ENCODE measurements at places on chromosomes 6 and 20. TPM values are rescaled to one million over a fixed set of nuclear protein-coding genes. Genes with fewer than 3 reads are reported as not detected.

DNA sequence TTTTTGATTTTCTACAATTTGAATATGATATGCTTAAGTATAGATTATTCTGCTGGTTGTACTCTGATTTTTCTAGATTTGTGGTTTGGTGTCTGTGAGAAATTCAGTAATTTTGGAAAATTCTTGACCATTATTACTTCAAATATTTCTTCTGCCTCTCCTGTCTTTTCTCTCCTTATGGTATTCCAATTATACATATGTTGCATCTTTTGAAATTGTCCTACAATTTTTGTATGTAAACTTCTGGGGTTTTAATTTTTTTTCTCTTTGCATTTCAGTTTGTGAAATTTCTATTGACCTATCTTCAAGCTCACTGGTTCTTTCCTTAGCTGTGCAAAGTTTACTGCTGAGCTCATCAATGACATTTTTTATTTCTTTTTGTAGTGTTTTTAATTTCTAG is 534.4 kb upstream of the SLC35B3 start:
- H3K4me3 ChIP-seq = no peak overlapping the region
- H3K36me3 ChIP-seq = no peaks in the 10 kb centered on the region
- H3K27me3 ChIP-seq = peaks cover 2% of the 10 kb centered on the region
- no peaks in the 10 kb centered on the region for H3K4me1 ChIP-seq
- H3K27ac ChIP-seq = no peak overlapping the region

GRCh38 chr6:108915258-108915657 is 67.0 kb downstream of the ARMC2 start:
- H3K4me3 ChIP-seq = no peak overlapping the region
- H3K27ac ChIP-seq = no peak overlapping the region
- DNase-seq = no peak

Gene SLC12A5
- not detected for total RNA-seq

DNA sequence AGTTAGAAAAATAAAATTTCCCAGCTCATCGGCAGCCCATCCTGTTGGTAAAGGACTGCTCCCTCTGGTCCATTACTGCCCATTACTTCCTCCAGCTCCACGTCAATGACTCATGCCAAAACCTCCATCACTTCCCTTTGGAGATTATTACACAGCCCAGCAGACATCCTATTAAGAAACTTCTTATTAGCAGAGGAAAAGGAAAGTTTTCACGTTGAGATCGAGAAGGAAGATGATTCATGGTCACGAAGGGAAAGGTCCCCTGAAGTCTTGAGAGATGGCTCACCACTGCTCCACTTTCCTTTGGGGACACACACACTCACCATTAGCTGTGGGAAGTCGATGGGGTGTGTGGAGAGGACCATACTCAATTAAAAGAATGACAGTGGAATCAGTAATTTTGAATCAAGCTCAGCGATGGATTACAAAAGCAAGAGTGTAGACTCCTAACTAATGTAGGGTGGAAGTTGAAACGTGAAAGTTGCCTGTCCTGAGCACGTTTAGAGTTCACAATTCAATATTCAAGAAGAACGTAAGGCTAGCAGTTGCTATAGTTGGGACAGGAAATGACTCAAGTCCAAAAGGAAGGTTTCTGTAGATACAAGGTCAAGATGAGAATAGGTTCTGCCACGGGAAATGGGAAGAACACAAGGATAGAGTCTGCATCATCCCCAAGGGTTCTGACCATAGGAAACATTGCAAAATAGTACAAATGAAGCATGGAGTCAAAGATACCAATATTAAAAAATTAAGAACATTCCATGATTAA is 21.6 kb downstream of the SASH1 start:
- H3K4me1 ChIP-seq = no peaks in the 10 kb centered on the region
- no peak overlapping the region for H3K27ac ChIP-seq
- no peaks in the 10 kb centered on the region for H3K36me3 ChIP-seq

DNA sequence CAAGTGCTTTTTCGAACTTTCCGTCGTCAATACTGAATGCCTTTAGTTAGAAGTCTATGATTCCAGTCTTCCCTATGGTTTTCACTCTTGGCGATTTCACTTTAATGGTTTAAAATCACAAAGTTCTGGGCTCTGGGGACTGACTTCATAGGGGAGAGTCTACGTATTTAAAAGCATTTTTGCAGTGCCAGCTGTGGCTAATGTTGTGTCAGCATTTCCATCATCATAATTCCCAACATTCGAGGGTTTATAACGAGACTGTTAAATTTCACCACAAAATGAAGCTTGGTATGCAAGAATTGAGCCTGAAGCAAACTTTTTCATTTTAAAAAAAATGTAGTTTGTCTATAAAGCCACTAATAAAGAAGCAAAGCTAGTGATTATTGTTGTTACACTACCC is 242.7 kb downstream of the SOX4 start:
- H3K4me1 ChIP-seq = peaks cover 22% of the 10 kb centered on the region
- H3K36me3 ChIP-seq = no peaks in the 10 kb centered on the region
- H3K4me3 ChIP-seq = no peak overlapping the region
- H3K27me3 ChIP-seq = peaks cover 1% of the 10 kb centered on the region

DNA sequence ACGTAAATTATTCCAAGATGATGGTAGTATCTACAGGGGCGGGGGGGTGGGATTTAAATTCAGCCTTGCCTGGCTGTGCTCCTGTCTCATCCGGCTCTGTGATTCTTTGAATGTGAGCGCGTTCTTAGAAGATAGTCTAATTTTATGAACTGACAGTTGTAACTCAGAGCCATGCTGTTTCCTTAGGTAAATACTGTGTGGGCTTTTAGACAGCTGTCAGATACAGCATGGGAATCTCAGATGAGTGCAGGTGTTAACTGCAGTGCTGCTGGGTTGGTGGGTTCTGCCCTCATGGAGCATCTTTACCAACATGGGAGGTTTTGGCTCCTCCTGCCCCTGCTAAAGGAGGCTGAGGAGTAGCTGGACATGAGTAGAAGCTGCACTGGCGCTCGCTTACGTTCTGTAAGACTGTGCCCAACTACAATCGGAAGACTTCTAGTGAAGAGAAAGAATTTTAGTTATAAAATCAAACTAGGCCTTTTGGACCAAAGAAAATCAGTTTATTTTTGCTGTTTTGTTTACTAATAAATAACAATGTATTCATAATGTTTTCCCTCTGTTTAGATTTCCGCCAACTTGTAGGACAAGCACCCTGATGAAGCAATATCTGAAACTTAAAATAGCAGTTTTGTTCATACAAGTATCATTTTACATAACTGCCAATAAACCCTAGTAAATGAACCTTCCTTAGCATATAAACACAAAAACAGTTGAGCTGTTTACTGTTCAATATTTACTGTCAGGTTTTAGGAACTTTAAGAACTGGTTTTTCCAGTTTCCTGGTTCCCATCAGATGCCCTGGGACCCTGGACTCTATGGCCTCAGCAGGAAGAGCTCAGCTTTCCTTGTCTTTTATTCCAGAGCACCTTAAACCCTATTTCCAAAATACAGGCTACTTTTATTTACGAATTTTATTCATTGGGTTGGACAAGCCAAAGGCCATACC is 66.1 kb downstream of the FAM120B start:
- no peaks in the 10 kb centered on the region for H3K27me3 ChIP-seq
- no peak overlapping the region for H3K4me3 ChIP-seq
- DNase-seq = no peak
- H3K36me3 ChIP-seq = peaks cover 9% of the 10 kb centered on the region

- no peak for DNase-seq
- no peaks in the 10 kb centered on the region for H3K27me3 ChIP-seq
- H3K4me1 ChIP-seq = no peaks in the 10 kb centered on the region
- no peak overlapping the region for H3K4me3 ChIP-seq
- peaks cover 34% of the 10 kb centered on the region for H3K36me3 ChIP-seq
Observed at GRCh38 chr6:82957171-82957867, 108.3 kb downstream of the UBE3D start.

Gene C6orf58
- not detected for total RNA-seq

Gene GPR31
- total RNA-seq = not detected

Gene EFHC1
- total RNA-seq = 2.1 TPM

DNA sequence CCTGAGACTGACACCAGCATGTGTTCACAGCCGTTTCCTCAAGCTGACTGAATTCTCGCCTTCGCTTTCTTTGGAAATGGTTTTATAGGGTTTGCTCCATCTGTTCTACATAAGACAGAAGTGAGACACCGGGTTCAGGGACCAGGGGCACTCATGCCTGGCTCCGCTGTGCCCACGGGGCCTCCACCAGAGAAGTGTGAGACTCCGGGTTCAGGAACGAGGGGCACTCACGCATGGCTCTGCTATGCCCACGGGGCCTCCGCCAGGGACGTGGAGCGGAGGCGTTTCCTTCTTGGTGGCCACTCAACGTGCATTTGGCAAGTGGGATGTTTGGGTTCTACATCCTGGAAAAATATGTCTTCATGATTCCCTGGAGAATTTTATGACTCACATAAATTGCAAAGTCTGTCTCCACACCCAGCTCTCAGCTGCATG is 106.6 kb downstream of the RNASET2 start:
- no peak for DNase-seq
- no peak overlapping the region for H3K27ac ChIP-seq
- H3K4me3 ChIP-seq = no peak overlapping the region
- no peaks in the 10 kb centered on the region for H3K36me3 ChIP-seq

Data from activated CD8-positive, alpha-beta T cell treated with anti-CD3 and anti-CD28 coated beads for 36 hours (primary cell).